Activated CD4-positive, alpha-beta T cell treated with anti-CD3 and anti-CD28 coated beads for 24 hours (primary cell): ENCODE measurements at places on chromosomes 1 and 21.

GRCh38 chr1:156801409-156802121 is 15.1 kb downstream of the SH2D2A start:
- no peak for DNase-seq

GRCh38 chr1:203537806-203538464 is 44.0 kb downstream of the OPTC start:
- DNase-seq: no peak

DNA sequence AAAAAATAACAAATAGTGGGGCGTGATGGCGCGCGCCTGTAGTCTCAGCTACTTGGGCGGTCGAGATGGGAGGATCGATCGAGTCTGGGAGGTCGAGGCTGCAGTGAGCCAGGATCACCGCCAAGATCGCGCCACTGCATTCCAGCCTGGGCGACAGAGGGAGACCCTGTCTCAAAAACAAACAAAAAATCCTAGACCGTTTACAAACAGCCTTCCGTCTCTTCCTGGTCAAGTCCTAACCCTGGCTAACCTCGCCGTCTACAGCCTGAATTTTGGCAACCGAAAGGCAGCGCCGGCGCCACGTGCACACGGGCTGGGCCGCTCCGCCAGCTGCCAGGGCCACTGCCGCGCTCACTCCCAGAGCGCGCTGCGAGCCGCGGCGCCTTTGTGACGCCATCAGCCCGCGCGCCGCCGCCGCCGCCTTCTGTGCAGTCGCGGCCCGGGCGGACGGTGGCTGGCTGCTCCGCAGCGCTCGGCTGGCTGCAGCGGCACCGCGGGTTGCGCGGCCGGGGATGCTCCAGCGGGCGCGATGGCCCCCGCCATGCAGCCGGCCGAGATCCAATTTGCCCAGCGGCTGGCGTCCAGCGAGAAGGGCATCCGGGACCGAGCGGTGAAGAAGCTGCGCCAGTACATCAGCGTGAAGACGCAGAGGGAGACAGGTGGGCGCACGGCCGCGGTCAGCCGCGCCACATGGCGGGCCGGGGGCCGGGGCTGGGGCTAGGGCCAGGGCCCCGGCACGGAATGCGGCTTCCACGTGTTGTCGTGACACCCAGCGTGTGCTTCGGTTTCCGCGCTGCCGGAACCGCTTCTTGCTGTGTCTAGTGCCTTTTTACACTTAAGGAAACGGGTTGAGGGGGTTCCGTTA is at the start of the genes HSF2BP and RRP1B:
Gene HSF2BP, minus strand, starts transcription at position 353 of the 865 bp plus-strand sequence. CDS start 1,392 bp downstream, outside the sequence.
Gene RRP1B, plus strand, starts transcription at position 425 of the 865 bp plus-strand sequence. Its CDS starts 105 bp downstream, at position 530.
- DNase-seq: peak; percentile 55

DNA sequence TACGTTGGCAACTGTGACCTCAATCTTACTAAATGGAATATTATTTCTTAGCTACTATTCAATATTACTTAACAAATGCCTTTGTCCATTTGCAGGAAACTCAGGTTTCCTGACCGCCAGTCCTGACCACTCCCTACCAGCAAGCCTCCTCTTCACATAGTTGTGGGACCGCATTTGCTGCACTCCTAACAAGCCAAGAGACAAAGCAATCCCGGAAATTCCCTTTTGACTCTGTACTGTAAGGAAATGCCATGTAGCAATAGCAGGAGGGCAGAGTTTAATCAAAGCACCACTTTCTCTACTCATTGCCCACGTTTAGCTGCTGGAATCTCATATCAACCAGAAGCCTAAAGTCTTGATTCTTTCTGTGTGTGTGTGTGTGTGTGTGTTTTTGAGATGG is 28.1 kb upstream of the ACBD6 start:
- no peak for DNase-seq

- no peak for DNase-seq
Measured at GRCh38 chr1:109312246-109312645, 5.4 kb upstream of the MYBPHL start.

- no peak for DNase-seq
Measured at GRCh38 chr1:45945426-45945825, 142.0 kb downstream of the MAST2 start.
